HFF-Myc (cell line): ENCODE measurements at places on chromosomes 16 and 17.

- DNase-seq, result no peak
Observed at GRCh38 chr17:38602956-38603785, 2.6 kb downstream of the SRCIN1 start.

- DNase-seq, result no peak
Observed at GRCh38 chr16:86281421-86281820, 228.9 kb upstream of the FOXF1 start.

DNA sequence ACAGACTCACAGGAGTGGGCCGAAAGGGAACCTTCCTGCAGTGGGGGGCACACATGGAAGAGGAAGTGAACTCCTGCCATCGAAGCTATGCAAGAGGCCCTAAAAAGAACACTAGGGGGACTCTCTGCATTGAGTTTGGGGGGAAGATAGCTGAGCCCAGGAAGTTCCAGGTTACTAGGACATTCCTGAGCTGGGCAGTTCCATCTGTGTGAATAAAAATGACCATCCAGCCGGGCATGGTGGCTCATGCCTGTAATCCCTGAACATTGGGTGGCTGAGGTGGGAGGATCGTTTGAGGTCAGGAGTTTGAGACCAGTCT, 211.8 kb downstream of the ZNF423 start:
- no peak for DNase-seq

- no peak for DNase-seq
Observed at GRCh38 chr17:7858522-7858810, 663 bp downstream of the CYB5D1 start.

DNA sequence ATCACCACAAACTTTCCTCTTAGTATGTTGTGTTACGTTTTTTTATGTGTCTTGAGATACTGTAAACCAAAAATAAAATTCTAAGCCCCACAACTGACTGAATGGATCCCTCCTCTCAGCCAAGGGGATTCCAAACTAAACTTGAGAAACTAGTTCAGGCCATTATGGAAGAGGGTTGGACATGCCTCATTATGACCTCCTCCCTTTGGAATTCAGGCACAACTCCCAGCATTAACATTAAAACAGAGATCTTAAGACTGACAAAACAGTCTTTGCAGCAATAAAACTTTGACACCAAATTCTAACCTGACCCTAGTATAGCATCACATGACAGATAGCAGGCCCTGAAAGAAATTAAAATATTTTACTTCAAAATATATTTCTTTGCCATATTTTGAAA, 51.1 kb upstream of the SLC47A1 start:
- DNase-seq, result no peak

DNA sequence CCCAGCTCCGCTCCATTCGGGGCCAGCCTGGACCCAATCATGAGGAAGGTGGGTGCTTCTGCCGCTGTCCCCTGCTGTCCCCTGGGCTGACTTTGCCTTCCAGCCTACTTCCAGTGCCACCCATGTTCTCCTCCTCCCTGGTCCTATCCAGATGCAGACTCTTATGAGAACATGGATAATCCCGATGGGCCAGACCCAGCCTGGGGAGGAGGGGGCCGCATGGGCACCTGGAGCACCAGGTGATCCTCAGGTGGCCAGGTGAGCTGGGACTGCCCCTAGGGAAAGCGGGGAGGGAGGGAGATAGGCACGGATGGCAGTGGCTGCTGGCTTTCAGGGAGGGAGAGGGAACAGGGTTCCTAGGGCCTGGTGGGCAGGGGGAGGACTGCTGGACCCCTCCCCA, 7.0 kb downstream of the CD19 start:
- DNase-seq, result no peak

- no peak for DNase-seq
Observed at GRCh38 chr16:51607201-51607651, 456.2 kb upstream of the SALL1 start.
